Activated CD8-positive, alpha-beta memory T cell treated with anti-CD3 and anti-CD28 coated beads for 4 hours (primary cell): ENCODE measurements at places on chromosomes 2 and 18.

DNA sequence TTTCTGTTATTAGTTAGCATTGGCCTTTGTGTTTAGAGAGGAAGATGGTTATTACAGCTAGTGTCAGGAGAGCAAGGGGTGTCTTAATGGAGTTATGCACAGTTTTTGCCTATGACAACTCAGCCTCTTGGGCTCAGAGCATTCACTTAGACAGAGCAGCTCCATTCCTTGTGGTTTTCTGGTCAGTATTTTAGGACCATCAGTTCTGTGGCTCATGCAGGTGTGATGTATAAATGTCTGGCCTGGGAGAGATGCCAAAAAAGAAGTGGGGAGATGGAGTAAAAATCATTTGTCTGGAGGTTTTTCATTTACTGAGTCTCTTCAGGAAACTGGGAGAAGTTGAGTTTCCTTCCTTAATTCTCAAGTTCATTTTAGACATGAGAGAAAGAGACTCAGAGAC lies 79.7 kb downstream of the PRKCE start:
- DNase-seq: no peak

DNA sequence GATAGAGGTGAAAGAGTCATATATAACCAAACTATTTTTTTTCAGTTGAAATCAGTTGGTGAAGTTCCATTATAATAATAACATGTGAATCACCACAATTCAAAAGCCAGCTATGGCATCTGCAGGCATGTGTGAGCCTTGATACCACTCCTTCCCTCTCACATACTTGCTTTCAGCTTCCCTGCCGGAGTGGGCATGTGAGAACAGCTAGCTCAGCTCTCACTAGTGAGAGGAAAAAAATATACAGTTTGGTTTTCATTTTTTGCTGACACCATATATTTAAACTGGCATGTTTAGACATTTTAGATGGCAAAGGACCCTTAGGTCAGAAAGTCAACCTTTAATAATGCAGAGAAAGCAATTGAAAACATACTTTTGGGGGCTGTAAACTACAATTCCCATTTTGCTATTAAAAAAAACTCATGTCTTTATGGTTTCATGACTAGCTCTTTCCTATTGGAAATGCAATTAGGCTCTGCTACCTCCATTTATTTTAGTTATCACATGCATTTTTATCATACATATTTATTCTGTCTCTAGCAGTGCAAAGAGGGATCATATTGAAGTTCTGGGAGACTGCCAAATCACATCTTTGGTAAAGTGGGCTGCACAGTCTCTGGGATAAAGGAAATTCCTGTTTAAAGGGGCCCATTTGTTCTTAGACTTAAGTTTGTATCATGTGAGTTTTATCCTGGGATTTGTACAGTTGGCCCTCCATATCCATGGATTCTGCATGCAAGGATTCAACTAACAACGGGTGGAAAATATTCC lies 33.2 kb upstream of the SLC40A1 start:
- DNase-seq: no peak

GRCh38 chr18:848062-848861 lies 36.2 kb upstream of the YES1 start:
- DNase-seq: no peak

DNA sequence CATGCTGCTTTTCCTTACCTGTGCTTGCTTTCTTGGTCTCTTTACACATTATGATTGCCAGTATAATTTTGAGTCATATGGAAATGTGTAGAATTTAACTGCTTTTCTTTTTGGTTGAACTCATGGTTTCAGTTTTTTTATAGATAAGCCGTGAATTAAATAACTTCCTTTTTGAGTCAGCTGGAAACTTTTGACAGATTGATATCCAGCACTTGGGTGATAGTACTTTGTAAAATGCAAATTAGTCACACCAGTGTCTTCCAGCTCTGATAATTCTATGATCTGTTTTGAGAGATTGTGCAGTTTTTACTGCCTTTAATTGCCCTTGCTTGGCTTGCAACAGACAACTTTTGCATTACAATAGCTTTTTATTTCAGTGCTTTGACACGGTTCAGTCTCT lies 86.4 kb downstream of the NCOA1 start:
- DNase-seq: no peak

DNA sequence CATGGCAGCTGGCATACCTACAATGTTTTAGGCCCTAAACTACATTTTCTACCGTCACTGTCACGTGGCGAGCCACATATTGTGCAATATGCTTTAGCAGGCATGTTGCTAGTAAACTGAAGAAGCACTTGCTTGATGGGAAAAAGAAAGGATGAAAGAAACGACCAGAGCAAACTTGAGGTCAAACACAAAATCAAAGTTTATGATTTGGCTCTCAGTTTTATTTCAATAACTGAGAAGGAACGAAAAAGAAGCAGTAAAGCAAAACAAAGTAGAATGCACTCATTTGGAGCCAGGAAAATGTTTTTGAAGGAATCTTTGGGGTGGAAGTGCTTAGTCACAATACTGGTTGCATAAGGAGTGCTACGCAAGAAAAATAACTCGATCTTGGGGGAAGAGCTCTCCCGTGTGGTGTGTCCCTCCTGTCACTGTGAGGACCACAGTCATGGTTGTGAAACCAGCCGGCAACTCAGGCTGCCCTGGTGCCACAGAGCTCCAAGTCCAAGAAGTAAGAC lies 349.8 kb downstream of the RBM43 start:
- DNase-seq: no peak

GRCh38 chr18:49055196-49055595 lies 104.4 kb upstream of the SMAD7 start:
- DNase-seq: no peak

GRCh38 chr18:34710934-34711333 lies 836 bp downstream of the DTNA start:
- no peak for DNase-seq

GRCh38 chr18:69580107-69580506 lies 179.4 kb downstream of the DOK6 start:
- no peak for DNase-seq
